ENCODE measurements at places on chromosomes 3 and 15.

DNA sequence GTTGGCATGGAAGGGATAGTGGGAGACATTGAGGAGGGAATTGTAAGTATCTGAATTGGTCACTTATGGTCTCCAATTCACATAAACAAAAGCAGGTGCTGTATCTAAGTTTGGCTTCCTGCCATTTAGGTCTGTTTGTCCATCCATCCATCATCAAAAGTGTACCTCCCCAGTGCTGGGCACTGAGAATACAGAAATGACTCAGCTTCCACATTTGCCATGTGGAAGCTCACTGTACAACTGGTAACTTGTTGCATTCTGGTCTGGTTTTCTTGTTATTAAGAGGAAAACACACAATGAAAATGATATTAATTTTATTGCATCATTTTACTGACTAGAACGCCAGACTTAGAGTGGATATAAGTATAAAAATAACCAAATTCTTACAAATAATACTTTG lies 30.9 kb upstream of the MUC13 start:
- no peak for DNase-seq

- DNase-seq, result no peak
Observed at GRCh38 chr3:133662278-133662651, 524 bp upstream of the TOPBP1 start.

GRCh38 chr15:78207110-78207458 lies 27.3 kb downstream of the ACSBG1 start:
- DNase-seq, result no peak

DNA sequence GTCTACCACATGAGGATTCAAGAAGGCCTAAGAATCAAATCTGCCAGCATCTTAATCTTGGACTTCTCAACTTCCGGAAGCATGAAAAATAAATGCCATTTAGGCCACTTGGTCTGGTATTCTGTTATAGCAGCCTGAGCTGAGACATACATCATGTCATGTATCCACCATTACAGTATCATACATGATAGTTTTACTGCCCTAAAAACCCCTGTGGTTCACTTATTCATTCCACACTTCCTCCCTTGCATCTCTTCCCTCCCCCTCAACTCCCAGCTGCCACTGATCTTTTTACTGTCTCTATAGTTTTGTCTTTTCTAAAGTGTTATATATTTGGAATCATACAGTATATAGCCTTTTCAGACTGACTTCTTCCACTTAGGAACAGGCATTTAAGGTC lies 161.8 kb downstream of the SNRK start:
- DNase-seq, result no peak

DNA sequence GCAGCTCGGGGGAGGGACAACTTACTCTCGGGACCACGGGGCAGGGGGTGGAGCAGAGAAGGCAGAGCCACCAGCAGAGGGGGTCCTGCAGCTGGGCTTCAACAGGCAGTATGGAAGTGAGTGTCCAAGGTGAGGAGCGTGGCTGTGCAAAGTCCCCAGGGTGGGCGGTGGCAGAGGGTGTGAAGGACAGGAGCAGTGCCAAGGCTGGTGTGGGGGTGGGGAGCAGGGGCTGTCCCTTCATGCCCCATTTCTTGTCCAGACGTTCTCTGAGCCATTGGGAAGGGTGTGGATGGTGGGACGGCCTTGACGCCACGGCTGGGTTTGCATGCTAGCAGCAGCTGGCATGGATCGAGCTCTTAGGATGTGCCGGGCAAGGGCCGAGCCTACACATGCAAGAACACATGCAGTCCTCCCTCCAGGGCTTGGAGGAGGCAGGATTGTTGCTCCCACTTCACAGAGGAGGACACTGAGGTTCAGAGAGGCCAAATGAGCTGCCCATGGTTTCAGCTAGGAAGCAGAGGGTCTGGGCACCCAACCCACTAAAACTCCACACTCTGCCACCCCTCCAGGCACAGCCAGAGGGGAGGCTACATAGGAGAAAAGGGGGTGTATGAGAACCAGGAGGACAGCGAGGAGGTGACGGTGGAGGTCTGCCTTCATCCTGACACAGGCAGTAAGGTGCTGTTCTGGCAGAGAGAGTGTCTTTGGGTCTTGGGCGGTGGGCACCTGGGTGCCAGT lies 93.6 kb downstream of the TBC1D2B start:
- no peak for DNase-seq

DNA sequence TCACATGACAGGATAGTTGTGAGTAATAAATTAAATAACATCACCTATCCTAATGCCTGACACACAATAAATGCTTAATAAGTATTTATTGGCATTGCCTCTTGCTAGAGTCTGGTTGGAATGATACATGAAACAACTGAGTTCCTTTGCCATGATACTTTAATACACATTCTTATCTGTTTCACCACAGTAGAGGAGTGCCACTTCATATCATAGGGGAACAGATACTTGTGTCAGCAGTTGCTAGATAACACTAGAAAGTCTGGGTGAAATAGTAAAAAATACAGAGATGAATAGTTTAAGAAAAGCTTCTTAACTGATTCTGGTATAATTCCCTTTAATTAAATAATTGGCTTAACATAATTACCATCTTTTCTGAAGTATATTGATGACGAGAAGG lies 380.0 kb upstream of the GOLIM4 start:
- no peak for DNase-seq

DNA sequence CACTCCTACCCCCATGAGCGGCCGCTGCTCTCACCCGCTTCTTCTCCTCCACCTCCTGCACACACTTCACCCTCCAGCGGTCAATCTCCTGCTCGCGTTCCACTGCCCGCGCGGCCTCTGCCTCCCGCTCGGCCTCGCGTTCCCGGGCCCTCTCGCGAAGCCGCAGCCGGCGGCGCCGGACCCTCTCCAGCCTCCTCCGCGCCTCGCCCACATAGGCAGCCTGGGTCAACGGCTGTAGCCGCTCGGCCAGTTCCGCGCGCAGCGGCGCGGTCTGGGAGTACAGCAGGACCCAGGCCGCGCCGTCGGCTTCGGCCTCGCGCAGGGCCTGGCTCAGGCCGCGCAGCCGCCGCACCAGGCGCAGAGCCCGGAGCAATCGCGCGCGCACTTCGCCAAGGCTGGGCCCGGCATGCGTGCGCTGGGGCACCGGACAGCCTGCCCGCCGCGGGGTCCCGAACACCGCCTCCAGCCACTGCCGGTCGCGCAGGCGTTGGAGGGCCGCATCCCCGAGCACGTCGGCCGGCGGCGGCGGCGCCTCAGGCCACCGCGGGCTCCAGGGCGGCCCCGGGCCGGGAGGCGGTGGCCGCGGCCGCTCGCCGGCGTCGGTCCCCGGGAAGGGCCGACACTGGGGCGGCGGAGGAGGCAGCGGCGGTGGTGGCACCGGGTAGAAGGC lies 595 bp downstream of the PDCD7 start:
- DNase-seq, result no peak

GRCh38 chr3:22661121-22661700 lies 541.9 kb upstream of the UBE2E2 start:
- DNase-seq, result no peak

Measured in CD4-positive, alpha-beta T cell treated with Interleukin-6 at 100 ng/mL for 8 hours (primary cell).